ENCODE measurements at places on chromosomes 1 and 21.

DNA sequence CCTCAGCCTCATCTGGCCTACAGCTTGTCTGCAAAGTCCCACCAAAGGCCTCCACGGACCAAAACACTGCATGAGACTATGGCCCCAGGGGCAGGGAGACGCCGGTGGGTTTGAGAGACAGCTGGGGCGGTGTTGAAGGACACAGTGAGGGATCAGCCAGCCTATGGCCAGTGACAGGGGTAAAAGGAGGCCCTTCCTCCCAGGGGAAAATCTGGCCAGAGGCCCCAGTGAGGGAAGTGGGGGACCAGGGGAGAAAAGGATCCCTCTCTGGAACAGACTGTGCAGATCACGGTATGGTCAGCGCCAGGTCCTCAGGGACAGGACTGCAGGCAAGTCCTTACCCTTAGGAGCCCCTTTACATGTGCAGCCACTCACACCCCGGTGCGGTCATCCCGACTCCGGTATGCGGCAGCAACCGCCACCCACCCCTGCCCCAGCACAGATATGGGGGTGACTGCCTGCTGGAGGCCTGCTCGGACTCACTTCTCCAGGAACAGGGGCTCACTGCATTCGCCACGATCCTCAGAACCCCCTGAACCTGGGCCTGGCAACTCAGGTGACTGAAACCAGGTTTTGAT lies 1.3 kb downstream of the CERS2 start:
- DNase-seq: no peak

- no peak for DNase-seq
Measured at GRCh38 chr1:117003223-117003875, 1.8 kb downstream of the CD101 start.

- no peak for DNase-seq
Measured at GRCh38 chr1:61404597-61405376, 320.2 kb downstream of the TM2D1 start.

DNA sequence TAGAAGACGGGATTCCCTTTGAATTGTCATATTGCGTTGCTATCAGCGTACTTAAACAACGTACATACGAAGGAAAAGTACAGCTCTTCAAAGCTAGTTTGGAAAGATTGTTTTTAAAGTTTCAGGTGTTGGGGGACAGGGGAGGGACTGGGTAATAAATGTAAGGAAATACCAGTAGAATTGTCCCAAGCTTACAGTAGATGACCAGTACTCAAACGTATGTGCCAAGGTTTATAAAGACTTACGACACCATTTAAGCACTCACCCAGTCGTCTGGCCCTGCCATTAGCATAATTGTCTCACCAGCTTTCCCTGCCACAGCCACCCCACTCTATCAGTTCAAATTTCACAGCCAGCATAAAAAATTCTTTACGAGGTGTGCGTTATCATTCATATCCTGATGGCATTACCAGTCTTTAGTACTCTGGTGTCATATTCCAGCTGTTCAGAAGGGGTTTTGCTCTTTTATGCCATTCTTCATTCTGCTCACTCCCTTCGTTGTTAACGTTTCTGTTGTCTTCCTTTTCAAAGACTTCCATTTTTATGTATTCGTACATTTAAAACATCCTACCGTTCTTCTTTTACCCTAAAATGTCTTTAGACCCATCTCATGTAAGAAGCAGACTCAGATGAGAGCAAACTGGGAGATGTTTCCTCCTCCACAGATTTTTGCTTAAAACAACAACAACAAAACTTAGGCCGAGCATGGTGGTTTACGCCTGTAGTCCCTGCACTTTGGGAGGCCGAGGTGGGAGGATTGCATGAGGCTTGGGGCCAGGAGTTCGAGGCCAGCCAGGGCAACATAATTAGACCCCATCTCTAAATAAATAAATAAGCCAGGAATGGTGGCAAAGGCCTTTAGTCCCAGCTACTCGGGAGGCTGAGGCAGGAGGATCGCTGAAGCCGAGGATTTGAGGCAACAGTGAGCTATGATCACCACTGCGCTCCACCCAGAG lies 1.0 kb upstream of the HP1BP3 start:
- DNase-seq: no peak

DNA sequence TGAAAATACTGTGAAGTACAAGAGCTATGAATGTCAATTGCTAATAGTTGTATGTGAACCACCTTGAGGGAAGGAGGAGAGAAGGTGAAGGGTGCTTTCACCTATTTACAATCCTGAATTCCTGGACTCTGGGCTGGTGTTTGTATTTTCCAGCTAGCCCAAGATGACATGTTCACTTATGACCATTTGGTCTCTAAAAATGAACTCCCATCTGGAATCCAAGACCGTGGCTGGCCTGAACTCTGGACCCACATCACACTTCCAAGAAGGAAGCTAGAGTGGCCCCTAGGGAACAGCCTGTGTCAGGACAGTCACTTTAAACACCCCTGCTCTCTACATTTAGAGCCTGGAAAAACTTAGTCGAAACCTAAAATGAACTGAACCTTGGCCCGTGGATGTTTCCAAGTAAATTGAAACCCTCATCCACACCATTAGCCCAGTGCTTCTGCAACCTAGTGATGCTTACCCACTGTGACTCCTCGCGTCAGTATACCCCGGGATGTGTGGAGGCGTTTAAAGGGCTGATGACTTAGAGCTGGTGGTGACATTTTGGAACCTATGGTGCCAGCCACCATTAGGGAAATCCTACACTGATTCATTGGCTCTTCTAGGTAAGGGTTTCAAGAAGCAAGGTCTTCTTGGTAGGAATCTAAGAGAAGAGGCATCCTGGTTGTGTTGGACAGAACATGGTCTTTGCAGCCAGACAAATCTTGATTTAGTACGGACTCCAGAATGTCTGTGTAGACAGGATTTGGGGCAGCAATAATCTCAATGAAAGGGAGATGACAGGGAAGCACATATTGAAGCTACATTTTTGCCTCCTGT lies 171.5 kb upstream of the IRF2BP2 start:
- no peak for DNase-seq

GRCh38 chr1:54950006-54950368 lies 30.4 kb upstream of the TMEM61 start:
- DNase-seq: no peak

DNA sequence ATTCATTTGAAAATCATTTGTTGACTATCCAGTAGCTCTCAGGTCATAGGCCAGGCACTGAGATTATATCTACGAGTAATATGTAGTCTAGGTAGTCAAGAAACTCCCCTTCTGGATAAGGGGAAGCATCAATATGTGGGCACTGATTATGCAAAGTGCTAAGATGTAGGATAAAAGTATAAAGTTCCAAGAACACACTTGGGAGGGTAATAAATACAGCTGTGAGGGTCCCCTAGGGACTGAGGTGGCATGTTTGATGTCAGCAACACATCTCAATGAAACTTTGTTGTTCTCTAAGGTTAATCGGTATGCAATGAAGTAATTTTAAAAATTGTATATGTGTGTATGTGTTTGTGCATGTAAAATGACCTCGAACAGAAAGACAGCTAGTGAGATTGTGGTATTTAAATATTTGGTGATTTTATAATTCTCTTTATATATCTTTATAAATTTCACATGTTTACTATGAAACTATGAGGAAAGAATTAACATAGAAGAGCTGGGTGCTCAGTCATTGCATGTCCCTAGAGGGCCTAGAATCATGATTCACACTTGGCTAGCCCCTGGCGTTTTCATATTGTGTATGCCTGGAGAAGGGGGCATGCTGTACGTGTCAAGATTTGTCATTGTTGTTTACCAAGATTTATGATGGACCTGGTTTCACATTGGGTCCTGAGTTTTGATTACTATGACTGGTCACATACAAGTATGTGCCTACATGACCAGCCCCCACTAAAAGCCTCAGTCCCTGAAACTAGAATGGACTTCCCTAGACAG lies 140.1 kb upstream of the DUSP10 start:
- no peak for DNase-seq

DNA sequence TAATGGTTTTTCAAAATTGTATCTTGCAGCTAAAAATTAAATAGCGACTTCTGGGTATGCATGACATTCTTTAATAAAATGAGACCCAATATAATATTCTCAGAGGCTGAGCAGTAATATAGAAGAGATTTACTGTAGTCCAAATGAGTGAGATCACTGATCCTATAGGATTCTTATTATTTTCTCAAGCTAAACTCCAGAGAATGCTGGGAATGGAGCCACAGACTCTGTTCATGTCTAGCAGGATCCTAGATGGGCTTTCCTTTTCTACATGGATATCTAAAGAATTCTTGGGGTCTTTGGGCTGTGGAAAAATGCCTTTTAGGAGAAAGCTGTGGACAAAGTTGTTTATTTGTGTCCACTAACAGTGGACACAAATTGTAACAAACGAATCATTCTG lies 150.7 kb upstream of the ZNF644 start:
- no peak for DNase-seq

GRCh38 chr1:234605983-234606783 lies 3.8 kb downstream of the IRF2BP2 start:
- DNase-seq: no peak

Data from activated CD8-positive, alpha-beta memory T cell treated with anti-CD3 and anti-CD28 coated beads for 1 hour (primary cell).